ENCODE measurements at places on chromosomes 2 and 18. TPM values are rescaled to one million over a fixed set of nuclear protein-coding genes. Genes with fewer than 3 reads are reported as not detected.

Gene TTC32
- total RNA-seq: 9.3 TPM

- DNase-seq: no peak
These were observed 2.9 kb upstream of the MAB21L4 start for GRCh38 chr2:240898731-240899467.

DNA sequence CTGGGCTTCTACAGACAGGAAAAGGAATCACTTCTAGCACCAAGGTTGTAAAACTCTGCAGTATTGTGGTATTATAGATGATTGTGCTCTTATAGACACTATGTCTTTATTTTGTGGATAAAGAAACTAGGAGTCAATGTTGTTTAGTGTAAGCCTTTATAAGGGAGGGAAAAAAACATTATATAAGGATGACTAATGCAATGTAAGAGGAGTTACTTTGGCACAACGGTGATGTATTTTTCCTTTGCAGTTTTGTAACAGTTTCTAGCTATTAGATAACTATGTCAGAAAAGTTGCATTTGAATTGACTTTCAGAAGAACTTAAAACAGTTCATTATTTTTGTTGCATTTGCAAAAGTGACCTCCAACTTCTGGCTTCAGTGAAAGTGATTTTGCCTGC is 545.4 kb downstream of the CCDC85A start:
- DNase-seq: no peak

DNA sequence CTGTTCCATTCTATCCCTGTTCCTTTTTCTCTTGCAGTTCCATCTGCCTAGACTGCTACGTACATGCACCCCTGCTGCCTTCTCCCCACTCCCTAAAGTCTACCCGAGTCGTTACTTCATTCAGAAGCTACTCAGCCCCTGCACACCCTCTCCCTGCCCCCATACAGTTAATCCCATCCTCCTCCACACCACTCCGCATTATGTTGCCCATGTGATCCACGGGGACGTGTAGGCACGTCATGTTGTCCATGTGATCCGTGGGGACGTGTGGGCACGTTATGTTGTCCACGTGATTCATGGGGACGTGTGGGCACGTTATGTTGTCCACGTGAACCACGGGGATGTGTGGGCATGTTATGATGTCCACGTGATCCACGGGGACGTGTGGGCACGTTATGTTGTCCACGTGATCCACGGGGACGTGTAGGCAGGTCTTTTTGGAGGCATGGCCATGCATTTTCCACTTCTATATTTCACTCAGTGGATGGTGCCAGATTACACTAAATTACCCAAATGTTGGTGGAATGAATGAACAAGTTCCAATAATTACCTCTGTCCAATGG is 299.5 kb downstream of the DCDC2C start:
- DNase-seq: no peak

GRCh38 chr2:979069-979928 is 28.6 kb downstream of the SNTG2 start:
- DNase-seq: no peak

DNA sequence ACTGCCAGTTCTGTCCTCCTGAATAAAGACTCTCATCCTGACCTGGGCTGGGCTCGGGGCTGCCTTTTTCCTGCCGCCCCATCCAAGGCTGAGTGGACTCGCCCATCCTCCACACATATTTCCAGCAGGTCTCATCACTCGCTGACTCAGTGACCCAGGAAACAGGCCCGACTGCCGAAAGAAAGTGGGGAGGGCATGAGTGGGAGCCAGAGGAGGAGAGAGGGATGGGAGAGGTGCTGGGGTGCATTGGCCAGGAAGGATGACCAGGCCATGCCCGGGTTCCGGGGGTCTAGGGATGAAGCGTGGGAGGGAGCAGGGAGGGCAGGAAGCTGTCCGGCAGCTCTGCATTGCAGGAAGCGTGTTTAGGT is 66.7 kb downstream of the TWIST2 start:
- DNase-seq: no peak

DNA sequence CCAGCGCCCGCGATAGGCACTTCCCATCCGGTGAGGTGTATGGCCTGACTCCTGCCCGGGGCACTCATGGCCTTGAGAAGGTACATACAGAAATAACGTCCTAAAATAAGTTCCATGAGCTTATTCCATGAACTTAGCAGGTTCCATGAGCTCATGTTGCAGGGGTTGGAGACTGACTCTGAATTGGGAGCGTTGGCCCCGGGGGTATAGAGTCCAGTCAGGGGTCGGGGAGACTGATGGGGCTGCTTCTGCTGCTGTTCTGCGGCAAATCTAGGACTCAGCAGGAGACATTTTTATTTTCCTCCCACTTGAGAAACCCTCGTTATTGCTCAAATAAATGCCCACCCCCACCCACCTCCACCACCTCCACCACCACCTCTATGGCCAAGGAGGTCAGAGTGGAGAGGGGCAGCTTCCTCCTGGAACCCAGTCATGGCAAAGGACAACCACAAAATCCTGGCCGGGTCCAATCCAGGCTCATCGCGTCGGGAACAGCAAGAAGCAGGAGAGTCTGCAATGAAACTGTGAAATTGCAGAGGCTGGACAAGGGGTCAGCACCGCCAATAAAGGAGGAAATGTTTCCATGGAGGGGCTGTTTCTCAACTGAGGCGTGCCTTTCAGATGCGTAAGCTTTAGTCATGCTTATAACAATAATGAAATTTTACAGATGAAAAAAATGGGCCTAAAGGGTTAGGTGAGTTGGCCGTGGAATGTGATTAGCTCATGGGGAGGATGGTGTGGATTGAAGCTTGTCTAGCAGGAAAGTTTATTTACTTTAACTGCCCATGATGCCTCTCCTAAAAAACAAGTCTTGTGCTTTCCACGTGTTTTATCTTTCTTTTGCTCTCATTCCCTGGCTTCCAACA is 136.6 kb upstream of the ALKAL2 start:
- DNase-seq: no peak

GRCh38 chr2:67514515-67514914 is 117.4 kb downstream of the ETAA1 start:
- DNase-seq: no peak

Gene CLEC4F
- total RNA-seq: not detected

DNA sequence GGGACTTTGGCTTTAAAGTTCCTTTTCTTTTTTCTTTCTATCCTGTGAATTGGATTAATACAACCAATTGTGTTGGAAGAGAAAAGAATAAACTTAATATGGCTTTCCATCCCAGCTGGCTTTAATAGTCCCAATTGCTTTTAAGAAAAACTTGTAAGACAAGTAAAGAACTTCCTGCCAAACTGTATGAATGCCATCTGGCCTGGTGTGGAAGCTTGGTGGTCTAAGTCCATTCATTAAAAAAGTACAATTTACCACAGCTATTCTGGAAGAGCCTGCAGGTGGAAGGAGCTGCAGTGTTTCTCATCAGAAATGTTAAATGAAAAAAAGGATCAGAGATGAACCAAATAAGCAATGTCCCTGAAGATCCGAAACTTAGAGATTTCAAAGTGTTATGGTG is 103.9 kb downstream of the KLHL14 start:
- DNase-seq: no peak

GRCh38 chr2:181977661-181978350 is 7.8 kb upstream of the PPP1R1C start:
- DNase-seq: no peak

Gene CELF4
- total RNA-seq: not detected

Gene INHA
- total RNA-seq: not detected

GRCh38 chr2:16312771-16313170 is 352.9 kb downstream of the CYRIA start:
- DNase-seq: no peak

Gene EPB41L3
- total RNA-seq: 0.25 TPM

Gene EML6
- total RNA-seq: 0.71 TPM

Gene ARMC9
- 6.4 TPM for total RNA-seq

GRCh38 chr2:74293191-74293991 is 49.8 kb downstream of the SLC4A5 start:
- no peak for DNase-seq
